Activated T-helper 1 cell treated with anti-CD3 and anti-CD28 coated beads, Interleukin-2, amount 50 U/mL, for 16 hours (primary cell): ENCODE measurements at places on chromosomes 11 and 22.

DNA sequence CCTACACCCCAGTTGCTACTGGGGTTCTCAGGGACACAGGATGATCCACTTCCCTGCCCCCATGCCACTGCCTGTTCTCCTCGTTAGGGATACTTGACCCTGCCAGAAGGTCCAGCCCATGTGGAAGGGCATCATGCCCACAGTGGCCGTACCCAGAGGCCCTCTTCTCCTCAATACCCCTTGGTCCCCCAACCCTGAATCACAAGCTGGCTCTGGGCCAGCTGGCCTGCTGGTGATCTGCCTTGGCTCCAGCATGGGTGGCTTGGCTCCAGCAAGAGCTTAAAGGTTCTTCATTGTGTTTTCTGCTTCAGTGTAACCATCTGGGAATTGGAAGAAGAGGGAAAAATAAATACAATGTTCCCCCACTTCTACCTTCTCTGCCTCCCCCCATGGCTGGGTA is 11.1 kb upstream of the TPBGL start:
- DNase-seq = no peak

- no peak for DNase-seq
These were observed 27.9 kb downstream of the GRAP2 start for GRCh38 chr22:39928536-39929520.

DNA sequence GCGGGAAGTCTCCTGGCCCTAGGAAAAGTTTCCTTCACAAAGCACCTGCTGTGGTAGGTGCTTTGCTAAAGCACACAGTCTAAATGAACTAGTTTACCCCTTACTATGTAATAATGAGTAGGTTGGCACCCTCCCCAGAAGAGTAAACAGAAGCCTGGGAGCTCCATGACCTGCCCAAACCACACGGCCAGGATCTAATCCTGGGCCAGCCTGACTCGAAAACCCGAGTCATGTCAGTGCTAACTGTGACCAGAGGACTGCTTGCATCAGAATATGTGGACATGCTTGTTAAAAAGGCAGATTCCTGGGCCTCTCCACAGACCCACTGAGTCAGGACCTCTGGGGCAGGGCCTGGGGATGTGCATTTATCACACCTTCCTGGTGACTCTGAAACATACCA is 67.7 kb downstream of the PANX1 start:
- no peak for DNase-seq

DNA sequence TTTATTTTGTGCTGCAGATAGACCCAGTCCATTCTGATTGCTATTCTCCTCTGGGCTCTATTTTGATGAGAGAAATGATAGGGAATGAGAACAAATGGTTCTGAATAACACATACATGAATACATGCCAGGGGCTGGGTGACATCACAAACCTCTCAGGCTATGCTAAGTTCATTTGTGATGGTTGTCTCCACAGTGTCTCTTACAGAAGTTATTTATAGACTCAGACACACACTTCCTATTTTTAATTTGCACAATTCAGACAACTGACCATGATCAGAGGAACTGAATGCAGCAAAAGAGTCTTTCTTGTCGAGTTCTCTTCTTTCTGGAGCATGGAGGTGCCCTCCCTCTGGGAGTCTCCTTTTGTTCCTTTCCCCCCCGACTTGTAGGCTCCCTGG is 991.7 kb downstream of the OPCML start:
- no peak for DNase-seq

DNA sequence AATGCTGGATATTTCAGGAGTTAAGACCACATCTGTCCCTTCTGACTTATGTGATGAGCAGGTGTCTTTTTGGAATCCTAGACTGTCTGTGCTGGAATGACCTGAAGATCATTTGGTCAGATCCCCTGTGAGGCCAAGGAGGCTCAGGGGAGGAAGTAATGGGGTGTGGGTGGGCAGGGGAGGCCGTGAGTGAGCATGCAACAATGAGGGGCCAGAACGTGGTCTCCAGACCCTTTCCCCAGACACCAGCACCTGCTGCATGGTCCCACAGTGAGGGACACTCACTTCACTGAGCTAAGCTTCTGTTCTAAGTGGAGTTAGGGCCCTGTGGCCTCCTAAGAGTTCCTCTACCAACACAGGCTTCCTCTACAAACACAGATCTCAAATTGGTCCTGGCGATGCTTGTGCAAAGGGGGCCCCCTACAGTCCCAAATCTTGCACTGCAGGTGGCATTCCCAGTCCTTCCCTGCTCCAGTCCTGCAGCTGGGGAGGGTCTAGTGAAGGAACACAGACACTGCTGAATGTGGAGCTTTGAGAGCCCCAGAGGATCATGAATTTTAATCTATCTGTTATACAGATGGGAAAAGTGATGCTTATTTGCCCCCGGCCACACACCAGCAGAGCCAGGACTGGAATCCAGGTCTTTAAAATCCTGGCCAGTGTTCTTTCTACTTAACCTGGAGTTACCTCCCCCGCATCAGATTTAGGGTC is 7.4 kb downstream of the USP2 start:
- no peak for DNase-seq

DNA sequence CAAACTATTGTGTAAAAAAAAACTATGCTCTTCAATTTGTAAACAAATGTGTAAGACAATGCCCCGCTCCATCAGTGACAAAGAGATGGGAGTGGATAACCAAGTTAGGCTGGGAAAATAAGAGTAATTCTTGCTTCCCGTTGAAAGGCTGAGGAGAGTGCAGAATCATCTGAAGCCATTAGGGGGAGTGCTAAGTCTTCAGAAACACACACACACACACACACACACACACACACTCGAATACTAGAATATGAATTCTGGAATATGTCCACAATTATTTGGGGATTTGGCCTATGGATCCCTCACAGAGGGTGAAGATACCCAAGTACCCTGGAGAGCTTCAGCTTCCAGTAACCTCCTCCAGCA is 27.8 kb upstream of the ROBO3 start:
- DNase-seq = no peak

DNA sequence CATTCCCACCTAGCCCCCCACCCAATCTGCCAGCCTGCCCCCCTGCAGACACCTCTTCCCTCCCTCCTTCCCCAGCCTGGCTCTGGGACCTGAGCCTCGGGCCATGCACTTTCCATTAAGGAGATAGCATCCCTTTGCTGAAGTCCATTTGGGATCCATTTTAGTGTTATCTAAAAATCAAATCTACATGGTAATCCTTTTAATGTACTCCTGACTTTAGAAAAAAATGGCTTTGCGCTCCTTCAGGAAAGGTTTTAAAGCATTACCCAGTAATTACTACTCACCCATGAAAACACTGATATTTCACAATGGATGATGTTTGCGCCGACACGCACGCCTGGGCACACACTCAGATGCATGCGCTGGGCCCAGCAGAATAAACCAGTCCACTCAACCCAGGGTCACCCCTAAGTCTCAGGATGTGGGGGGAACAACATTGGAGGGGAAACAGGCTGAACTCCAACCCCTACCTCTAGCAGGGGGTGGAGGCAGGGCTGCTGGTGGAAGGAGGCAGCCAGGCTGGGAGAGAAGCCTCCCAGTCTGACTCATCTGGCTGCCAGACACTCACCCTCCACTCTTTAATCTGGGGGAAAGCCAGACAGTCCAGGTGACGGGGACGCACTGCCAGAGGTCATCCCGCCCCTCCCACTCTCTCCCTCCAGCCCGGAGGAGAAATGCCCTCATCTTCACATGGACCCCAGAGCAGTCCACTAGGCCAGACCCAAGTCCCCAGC is 29.8 kb downstream of the LMO1 start:
- DNase-seq = no peak

DNA sequence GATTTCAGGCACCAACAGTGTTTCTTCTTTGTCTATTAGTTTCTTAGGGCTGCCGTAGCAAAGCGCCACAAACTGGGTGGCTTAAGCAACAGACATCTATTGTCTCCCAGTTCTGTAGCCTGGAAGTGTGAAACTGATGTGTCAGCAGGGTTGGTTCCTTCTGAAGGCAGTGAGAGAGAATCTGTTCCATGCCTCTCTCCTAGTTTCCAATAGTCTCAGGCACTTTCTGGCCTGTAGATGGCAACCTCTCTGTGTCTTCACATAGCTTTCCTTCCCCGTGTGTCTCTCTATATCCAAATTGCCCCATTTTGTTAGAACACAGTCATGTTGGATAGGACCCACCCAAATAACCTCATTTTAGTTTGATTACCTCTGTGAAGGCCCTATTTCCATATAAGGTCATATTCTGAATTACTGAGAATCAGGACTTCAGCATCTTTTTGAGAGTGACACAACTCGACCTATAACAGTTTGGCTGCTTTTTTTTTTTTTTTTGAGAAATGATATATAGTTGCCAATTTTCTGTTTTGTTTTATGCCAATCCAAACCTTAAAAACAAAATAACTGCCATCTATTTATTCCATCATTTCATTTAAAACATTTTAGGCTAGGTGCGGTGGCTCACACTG is 108.2 kb downstream of the SLC36A4 start:
- DNase-seq = no peak

DNA sequence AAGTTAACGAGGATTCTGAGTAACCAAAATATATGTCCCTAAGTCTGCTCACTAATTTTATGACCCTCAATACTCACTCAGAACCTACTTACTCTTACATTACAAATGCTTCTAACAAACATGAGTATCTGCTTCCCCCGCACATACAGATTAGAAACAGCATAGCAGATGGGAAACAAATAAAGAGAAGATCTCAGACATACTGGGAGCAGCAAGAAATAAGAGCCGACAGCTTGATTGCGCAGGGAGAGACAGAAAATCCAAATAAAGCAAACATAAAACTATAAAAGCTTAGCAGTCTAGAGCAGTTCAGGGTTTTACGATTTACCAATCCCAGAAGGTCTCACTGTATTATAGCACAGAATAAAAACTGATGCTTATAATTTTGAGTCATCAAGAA is 89.1 kb upstream of the DBX1 start:
- no peak for DNase-seq

GRCh38 chr11:125088576-125089455 is 22.6 kb downstream of the TMEM218 start:
- no peak for DNase-seq

DNA sequence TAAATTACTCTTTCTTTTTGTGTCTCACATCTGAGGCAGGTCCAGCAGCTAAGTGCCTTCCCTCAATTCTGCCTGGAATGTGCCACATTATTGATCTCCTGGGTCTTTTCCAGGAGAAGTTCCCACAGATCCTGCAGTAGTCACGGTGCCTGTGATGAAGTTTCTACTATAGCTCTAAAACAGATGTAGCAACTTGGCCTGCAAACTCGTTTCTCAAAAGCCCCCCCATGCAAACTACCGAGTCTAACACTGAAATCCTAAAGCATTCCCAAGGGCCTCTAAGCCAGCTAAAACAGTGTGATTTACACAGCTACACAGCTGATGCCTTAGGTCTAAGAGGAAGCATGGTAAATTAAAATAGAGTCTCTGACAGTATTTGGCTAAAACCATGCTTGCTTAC is 54.3 kb downstream of the DDI1 start:
- DNase-seq = no peak

DNA sequence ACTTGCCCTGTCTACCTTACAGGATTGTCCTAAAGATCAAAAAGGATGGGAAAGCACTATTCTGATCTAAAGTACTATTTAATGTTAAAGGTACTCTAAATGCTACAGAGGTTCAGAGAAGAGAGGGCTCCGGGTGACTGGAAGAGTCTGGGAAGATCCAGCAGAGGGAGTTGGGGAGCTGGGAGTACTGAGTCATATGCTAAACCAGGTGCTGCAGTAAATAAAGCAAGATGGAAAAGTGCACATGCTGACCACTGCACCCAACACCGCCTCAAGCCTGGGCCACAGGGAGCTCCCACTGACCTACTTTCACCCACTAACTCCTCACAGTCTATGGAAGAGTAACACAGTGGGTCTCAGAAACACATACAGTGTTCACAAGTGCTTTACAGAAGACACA is 49.3 kb downstream of the WT1 start:
- no peak for DNase-seq

DNA sequence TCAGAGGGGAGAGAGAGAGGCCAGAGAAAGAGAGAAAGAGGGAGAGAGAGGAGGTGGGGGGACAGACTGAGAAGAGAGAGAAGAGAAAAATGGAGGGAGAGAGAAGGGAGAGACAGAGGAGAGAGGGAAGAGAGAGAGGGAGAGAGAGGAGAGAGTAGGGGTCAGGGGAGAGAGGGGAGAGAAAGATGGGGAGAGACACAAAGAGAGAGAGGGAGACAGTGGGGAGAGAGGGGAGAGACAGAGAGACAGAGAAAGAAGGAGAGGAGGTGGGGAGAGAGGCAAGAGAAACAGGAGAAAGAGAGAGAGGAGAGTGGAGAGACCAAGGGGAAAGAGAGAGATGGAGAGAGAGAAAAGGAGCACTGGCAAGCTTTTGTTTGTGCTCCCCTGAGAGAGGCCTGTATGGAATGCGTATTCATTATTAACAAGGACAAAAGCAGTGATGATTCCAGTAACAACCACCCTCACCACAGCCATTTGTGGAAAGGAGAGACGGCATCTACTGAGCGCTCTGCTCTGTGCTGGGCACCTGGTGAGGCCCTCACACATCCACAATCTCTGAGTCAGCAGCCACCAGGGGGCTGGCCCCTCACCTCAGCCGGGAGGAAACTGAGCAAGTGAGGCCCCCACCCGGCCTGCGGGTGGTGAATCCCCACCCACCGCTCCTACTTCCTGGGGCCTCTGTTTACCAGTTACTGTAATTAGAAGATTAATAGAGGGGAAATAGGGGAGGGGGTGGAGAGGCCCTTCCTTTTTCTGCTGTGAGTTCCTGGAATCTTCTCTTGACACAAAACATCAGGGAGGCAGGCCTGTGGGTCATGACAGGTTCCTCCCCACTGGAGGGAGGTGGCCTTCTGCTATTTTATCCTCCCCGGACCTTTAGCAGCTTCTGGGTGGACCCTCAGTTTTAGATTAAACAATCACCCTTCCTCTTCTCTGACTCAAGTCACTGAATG is 14.6 kb upstream of the MIAT start:
- peak; percentile 38 for DNase-seq

GRCh38 chr11:117473481-117474091 is 145.9 kb downstream of the CEP164 start:
- DNase-seq = no peak

- DNase-seq = no peak
These were observed 86.5 kb upstream of the GALNT18 start for GRCh38 chr11:11708256-11708655.

GRCh38 chr11:122749005-122749687 is 89.2 kb upstream of the CRTAM start:
- peak; percentile 44 for DNase-seq
